Vagina (tissue), 2 donors: ENCODE measurements at places on chromosomes 16 and 17.

- DNase-seq: no peak
These were observed 26.7 kb downstream of the KDM8 start for GRCh38 chr16:27229891-27230470.

GRCh38 chr17:62627904-62628633 lies 599 bp downstream of the MRC2 start:
- no peak for DNase-seq

GRCh38 chr17:58120195-58120822 lies 27.9 kb upstream of the OR4D1 start:
- DNase-seq: no peak

DNA sequence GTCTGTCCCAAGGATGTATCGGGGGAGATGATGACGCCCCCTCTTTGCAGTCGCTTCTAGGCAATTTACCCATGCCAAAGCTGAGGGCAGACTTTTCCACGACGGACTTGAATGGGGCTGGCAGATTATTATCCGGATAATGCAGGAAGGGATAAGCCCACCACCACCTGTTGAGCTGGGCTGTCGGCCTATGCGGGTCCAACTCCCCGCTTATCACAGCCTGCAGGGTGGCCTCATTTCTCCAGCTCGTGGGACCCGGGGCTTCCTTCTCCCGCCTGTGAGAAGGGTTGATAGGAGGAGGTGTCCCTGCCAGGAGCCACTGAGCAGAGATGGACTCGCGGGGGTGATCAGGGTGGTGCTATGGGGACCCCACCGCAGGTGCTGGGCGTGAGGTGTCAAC lies 559 bp downstream of the CACNG5 start:
- DNase-seq: no peak

- DNase-seq: no peak
These were observed 97.8 kb downstream of the C16orf95 start for GRCh38 chr16:87219287-87219909.
